ENCODE measurements at places on chromosomes 3 and 15.

DNA sequence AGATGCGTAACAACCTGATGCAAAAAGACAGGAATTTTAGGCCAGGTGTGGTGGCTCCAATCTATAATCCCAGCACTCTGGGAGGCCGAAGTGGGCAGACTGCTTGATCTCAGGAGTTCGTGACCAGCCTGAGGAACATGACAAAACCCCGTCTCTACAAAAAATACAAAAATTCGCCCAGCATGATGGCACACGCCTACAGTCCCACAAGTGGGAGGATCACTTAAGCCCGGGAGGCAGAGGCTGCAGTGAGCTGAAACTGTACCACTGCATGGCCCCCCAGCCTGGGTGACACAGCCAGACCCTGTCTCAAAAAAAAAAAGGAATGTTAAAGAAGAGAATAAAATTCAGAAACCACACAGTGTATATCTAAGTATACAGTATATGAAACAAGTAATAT, 40.7 kb downstream of the PTPN9 start:
- DNase-seq: no peak

GRCh38 chr3:171465763-171466162, 5.6 kb upstream of the TNIK start:
- DNase-seq: no peak

- no peak for DNase-seq
Measured at GRCh38 chr3:58570851-58571250, 6.3 kb downstream of the FAM107A start.

DNA sequence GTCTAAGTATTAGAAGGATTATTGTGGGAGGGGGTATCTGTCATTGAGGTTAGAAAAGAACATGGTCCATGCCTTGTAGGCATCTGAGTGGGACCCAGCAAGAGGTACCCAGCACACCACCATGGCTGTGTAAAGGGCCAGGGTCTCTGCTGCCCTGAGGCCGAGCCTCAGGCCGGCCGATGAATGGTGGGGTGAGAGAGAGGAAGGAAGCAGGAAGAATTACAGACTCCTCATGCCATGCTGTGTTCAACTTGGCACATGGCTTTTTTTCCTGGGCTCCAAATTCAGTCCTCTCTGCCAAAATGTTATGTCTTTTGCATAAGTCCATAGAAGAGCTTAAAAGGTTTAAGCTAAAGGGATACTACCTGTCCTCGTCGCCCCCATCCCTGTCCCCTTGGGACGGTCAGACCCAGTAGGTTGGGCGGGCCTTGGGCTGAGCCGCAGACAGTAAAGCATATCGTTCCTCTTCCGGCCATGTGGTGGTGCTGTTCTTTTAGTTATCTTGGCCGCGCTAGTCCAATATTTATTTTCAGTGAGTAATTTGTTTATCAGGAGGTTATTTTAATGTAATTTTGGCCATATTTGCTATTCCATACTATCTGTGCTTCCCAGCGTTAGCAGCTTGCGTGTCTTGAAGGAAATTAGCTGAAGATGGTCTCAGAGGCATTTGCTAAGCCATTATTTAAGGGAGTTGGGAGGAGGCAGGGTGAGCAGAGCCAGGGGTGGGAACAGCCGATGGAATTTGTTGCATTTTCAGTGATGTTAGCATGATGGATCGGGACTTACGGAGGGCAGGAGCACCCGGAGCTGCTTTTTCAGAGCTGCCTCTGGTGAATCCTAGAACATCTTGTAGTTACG, 152.4 kb downstream of the AGBL1 start:
- DNase-seq: no peak

DNA sequence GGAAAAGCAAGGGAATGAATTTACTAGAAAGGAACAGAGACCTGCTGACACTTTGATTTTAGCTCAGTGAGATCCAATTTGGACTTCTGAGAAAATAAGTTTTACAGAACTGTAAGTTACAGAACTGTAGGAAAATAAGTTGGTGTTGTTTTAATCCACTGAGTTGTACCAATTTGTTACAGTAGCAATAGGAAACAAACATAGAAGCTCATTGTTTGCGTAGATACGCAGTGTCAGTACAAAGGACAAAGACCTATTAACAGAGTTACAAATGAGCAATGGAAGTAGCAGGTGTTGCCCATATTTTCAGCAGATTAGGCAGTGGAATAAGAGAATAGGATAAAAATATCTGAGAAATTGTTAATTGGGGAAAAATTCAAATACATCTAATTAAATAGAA, 385.8 kb upstream of the CNTN6 start:
- DNase-seq: no peak

- no peak for DNase-seq
Measured at GRCh38 chr3:45595364-45596195, 1.0 kb downstream of the LIMD1 start.

DNA sequence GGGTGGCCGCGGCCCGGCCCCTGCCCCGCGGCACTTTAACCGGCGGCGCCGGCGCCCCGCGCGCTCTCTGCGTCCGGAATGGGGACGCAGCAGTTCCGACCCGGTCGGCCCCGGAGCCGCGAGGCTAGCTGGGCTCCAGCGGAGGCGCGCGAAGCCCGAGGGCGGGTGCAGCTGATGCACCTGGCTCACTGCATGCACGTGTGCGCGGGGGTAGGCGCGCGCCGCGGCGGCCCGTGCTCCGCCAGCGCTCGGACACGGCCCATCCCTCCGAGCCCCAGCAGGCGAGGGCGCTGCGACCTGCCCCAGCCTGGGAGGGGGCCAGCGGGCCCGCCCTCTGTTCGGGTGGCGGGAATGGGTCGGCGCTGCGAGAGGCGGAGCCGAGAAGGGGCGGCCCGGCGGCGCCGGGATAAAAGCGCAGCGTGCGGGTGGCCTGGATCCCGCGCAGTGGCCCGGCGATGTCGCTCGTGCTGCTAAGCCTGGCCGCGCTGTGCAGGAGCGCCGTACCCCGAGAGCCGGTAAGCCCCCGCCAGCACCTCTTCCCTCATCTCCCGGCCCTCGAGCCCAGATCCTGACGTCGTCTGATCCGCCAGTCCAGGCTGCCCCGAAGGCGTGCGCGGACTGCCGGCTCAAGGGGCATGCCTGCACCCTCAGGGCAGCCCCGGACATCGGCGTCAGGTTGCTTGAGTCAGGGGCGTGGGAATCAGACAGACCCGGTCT, at the start of the genes CHDH and IL17RB:
CHDH (minus strand) TSS at position 286 of the 717 bp plus-strand sequence. CDS start 22,411 bp downstream, outside the sequence.
IL17RB (plus strand) TSS at position 435 of the 717 bp plus-strand sequence; CDS start at position 456, 21 bp downstream.
- DNase-seq: no peak

GRCh38 chr3:119631516-119631915, 28.9 kb downstream of the POPDC2 start:
- no peak for DNase-seq

- DNase-seq: no peak
Measured at GRCh38 chr3:189171707-189172106, at the start of gene TPRG1. TSS of gene TPRG1 (plus strand) at chr3:189171971. CDS start at chr3:189207385, 35,414 bp downstream.

GRCh38 chr3:158731938-158732855, at the start of gene RARRES1:
TSS of gene RARRES1 (minus strand) at chr3:158732457. CDS start at chr3:158732415, 42 bp downstream.
- no peak for DNase-seq

DNA sequence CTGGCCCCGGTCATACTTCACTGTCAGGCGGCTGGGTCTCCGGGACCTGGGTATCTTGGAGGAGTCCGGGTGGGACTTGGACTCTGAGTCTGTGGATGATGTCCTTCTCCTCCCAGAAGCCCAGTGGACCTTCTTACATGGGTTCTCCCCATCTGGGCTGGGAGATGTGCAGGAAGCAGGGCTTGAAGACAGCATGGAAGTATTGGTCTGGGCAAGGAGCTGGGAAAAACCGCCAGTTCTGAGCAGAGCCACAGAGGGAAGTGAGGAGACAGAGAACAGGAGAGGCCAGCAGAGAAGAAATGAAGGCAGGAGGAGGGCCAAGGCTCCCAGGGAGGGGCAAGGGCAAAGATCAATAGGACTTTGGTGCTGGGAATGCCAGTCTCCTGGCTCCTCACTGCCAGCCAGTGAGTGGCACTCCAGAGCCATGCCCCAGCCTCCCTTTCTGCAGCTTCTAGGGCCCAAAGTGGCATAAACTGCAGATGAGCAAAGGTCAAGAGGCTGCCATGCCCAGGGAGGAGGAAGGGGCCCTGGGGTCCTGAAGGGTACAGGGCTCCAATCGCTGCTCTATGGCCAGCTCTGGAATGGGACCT, at the start of gene PPP1R14D:
PPP1R14D (minus strand) TSS at position 262 of the 590 bp plus-strand sequence; CDS start at position 195, 67 bp downstream.
- DNase-seq: no peak

GRCh38 chr3:128270559-128271492, 117.5 kb downstream of the EEFSEC start:
- no peak for DNase-seq

GRCh38 chr15:41879321-41879845, 14.5 kb downstream of the SPTBN5 start:
- no peak for DNase-seq

- peak; percentile 13 for DNase-seq
Measured at GRCh38 chr3:43181202-43181821, 75.4 kb upstream of the POMGNT2 start.

DNA sequence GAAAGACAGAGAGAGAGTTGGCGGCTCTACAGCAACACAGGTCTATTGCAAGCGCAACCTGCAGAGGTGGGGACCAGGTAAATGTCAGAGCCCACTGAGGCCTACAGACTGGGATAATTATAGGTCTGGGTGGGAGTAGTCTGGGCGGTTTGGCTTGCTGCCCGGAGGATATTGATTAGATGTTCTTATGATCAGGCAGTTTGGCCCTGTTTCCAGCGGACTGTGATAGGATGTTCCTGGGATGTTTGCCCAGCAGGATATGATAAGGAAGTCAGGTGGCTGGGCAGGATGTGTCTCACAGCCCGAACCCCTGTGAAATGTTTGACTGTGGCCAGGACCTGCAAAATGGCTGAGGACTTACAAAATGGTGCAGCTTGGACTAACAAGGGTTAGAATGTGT, 364.9 kb downstream of the NAALADL2 start:
- DNase-seq: no peak

DNA sequence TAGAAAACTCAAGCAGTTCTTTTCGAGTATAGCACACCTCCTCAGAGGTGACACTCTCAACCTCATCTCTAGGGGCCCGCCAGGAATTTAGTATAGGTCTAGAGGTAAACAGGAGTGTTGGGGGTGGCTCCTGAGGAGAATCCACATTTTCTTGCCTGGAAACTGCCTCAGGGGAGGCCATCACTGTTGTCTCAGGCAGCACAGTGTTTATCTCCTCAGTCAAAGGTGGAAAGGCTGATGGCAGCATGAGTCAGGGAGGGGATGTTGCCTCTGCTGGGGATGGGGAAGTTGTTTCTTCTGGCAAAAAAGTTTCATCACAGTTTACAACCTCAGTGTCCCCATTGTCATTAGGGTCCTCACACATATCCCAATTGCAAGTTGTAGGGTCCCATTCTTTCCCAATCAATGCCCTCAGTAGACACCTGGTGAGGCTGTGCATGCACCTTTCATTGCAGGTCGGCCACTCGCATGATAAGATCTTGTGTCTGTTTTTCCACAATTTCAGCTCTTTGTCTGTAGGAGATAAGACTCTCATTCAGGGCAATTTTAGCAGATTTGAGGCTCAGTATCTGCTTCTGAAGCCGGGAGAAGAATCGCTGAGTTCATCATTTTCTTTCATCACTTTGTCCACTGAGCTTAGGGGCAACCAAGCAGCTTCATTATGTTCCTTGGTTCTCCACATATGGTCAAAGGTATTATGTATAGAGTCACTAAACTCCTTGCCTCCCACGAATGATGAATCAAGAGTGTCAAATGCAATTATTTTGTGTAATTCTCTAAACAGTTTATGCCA, 25.8 kb downstream of the NAALADL2 start:
- no peak for DNase-seq

DNA sequence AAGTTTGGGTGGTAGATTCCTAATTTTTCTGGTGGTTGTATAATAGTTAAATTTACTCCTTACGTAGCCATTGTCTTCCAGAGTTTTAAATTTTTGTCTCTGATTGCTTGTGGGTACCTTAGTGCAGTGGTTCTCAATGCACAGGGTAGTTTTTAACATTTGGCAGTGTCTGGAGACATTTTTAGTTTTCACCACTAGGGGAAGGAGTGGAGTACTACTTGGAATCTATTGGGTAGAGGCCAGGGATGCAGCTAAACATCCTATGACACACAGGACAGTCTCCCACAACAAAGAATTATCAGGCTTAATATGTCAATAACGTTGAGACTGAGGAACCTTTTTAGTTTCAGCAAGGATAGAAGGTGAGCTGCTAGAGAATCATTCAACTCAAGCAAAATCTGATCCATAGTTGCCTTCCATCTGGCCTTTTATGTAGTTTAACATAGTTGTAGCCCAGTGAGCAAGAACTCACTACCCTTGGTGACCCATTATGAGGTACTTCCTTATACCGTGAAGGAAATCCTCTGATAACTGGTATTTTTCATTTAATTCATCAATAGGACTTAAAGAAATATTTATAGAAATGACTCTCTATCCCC, 8.6 kb upstream of the STX19 start:
- DNase-seq: no peak

DNA sequence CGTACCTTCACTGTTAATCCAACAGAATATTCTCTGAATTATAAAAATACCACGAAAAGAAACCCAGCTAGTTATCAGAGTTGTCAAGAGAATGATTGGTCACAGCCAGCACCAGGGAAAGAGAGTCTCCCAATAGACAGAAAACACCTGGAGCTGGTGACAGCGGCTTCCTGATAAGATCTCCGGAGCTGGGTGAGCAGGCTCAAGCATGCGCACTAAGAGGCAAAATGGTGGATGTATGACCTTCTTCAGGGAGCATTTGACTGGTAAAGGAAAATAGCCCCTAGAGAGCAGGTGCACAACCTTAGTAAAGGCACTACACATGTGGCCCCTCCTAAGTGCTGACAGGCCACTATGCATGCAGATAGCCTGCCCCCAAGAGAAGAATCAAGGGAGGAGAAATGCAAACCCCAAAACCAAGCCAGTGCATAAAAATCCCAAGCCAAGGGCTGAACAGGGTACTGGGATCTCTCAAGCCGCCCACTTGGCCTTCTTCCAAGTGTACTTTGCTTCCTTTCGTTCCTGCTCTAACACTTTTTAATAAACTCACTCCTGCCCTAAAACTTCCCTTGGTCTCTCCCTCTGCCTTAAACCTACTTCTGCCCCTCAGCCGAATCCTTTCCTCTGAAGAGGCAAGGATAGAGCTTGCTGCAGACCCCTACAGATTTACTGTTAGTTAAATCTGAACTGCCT, 93.2 kb downstream of the UACA start:
- DNase-seq: no peak

- DNase-seq: no peak
Measured at GRCh38 chr3:52339612-52340011, 23.5 kb downstream of the DNAH1 start.

- no peak for DNase-seq
Measured at GRCh38 chr15:38130740-38131498, 121.7 kb upstream of the SPRED1 start.

DNA sequence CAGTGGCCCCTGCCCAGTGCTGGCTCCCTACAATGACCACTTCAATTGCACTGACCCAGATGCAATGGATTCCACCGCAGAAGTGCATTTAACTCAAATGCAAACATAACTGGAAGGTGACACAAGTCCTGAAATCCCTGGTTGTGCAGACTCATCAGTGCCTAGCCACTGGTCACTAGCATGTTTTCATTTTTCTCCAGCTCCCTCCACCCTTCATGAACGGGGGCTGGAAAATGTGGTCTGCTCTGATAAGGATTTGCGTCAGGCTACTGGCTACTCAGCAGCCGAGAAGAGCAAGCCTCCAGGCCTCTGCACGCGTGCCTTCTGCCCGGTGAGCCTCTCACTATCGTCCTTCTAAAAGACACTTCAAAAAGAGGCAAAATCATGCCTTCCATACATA, 27.4 kb upstream of the FURIN start:
- no peak for DNase-seq

Data from activated CD4-positive, alpha-beta T cell treated with anti-CD3 and anti-CD28 coated beads for 1 hour (primary cell).